ENCODE measurements at places on chromosomes 7 and 10. TPM values are rescaled to one million over a fixed set of nuclear protein-coding genes. Genes with fewer than 3 reads are reported as not detected.

- no peaks in the 10 kb centered on the region for H3K27me3 ChIP-seq
- no peak for DNase-seq
- no peaks in the 10 kb centered on the region for H3K4me1 ChIP-seq
- no peaks in the 10 kb centered on the region for H3K36me3 ChIP-seq
- H3K27ac ChIP-seq, result no peak overlapping the region
These were observed 935.3 kb upstream of the PHF14 start for GRCh38 chr7:10038351-10038750.

OIT3 gene
- total RNA-seq, result not detected

DNA sequence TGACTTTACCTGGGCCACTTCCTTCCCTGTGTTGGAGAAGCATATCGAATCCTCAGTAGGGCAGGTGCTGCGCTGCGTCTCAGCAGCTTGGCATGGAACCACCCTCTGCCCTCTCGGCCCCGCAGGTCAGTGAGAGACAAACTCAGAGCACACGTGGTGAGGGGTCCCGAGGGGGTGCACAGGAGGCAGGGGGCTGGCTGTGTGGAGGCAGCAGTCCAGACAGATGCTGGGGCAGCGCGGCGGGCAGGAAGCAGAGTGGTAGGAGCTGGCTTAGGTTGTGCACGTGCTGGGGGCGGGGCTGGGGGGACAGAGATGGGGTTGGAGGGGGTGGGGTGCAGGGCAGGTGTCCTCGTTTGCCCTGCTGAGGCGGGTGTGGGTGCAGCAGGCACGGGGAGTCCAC lies 33.1 kb downstream of the NUB1 start:
- no peaks in the 10 kb centered on the region for H3K4me1 ChIP-seq
- no peak overlapping the region for H3K27ac ChIP-seq
- no peak for DNase-seq

DNA sequence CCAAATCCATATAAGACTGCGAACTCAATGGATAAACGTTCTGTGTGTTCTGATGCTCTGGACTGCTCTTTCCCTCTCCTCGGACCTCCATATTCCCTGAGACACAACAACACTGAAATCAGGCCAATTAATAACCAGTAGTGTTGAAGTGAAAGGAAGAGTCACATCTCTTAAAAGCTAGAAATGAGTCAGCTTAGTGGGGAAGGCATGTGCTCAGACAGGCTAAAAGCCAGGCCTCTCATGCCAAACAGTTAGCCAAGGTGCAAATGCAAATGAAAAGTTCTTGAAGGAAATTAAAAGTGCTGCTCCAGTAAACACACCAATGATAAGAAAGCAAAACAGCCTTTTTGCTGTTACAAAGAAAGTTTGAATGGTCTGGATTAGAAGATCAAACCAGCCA lies 29.3 kb downstream of the TNS3 start:
- no peaks in the 10 kb centered on the region for H3K36me3 ChIP-seq
- H3K4me1 ChIP-seq, result peaks cover 48% of the 10 kb centered on the region
- DNase-seq, result no peak
- H3K4me3 ChIP-seq, result no peak overlapping the region

TMEM178B gene
- 0.92 TPM for total RNA-seq

- H3K4me1 ChIP-seq, result no peaks in the 10 kb centered on the region
- no peak overlapping the region for H3K27ac ChIP-seq
- DNase-seq, result no peak
- no peaks in the 10 kb centered on the region for H3K27me3 ChIP-seq
- H3K36me3 ChIP-seq, result no peaks in the 10 kb centered on the region
These were observed 362.8 kb downstream of the SFMBT2 start for GRCh38 chr10:7048061-7048460.
